NCI-H2081 (cell line): ENCODE measurements at places on chromosomes 3 and 15.

DNA sequence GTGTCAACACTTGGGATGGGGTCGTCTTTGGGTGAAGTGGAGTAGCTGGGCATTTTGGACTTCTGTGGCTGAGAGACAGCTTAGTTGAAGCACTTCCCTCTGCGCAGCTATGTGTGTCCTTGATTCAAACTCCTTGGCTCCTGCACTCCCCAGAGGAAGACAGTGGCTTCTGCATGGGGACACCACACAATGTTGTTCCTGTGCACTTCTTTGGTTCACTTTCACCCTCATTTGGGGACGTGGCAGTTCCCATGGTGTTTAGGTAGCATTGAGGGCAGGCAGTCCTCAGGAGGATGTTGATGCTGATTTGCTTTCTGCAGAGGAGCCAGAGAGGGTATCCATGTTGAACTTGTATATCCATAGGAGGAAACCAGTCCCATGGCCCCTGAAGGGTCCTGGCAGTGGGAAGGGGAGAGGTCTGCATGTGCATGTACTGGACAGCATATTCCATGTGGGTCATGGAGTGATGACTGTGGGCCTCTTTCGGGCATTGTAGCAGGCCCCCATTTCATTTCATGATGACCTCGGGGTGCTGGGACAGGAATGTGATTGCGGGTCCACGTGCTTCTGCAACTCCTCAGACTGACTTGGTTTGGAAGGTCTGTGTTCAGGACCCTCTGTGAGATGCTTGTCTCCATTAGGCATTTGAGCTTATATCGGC is 135.4 kb downstream of the SNRPN start:
- no peak for DNase-seq

- no peak for DNase-seq
These were observed 6.8 kb downstream of the RARRES1 start for GRCh38 chr3:158725348-158726011.

DNA sequence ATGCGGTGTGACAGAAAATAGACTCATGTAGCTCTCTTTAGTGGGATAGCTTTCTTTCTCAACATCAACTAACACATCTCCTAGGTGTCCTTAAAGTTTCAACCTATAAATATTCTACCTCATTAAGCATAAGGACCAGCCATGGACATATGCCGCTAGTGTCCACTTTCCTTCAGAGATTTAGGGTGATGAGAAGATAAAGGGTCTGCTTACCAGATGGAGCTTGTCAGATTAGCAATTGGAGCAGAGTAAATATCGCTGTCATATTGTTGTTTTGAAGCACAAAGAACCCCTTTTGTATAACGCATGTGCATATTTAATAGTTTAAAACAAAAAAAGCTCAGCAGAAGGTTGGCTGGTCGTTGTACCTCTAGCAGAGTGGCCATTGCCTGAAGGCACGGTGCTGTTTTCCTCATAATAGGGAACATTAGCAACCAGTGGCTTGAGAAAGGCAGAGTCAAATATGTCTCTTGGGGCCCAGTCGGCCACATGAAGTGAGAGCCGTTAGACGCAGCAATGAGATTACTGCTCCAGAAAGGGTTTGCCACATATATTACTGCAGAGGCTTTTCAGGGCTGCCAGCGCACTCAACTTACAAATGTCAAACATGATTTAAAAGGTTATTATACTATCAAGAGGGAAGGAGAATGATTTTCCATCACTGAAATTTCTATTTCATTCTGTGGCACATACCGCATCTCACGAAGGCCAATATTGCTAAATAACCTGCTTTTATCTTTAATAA is 264.2 kb downstream of the ROBO2 start:
- DNase-seq: no peak

- DNase-seq: no peak
These were observed 377.1 kb upstream of the TPM1 start for GRCh38 chr15:62665449-62665848.

DNA sequence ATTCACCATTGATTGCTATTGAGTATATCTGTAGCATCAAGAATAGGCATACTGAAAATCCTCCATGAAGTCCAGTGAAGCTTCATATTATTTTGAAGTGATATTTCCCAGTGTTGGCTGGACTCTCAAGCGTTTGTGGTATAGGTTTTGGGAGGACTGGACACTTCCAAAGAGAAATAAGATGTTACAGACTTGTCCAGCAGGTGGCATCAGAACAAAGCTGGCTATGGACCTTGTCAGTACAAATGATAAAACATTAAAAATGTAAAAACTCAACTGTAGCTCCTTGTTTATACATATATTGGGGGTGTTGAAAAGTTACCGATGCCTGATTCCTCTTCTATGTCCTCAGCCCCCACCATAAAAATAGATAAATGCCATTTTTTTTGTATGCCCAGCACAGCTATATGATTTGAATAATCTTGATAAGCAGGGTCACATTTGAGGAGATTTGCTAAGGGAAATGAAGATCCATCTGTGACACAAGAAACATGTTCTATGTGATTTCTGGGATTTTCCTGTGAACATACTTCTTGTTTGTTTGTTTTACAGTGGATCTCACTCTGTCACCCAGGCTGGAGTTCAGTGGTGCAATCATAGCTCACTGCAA is 54.5 kb upstream of the GOLGA6B start:
- DNase-seq: peak; percentile 30

GRCh38 chr3:190877925-190878324 is 15.4 kb upstream of the GMNC start:
- peak; percentile 23 for DNase-seq
